ENCODE measurements at places on chromosomes 6 and 20.

DNA sequence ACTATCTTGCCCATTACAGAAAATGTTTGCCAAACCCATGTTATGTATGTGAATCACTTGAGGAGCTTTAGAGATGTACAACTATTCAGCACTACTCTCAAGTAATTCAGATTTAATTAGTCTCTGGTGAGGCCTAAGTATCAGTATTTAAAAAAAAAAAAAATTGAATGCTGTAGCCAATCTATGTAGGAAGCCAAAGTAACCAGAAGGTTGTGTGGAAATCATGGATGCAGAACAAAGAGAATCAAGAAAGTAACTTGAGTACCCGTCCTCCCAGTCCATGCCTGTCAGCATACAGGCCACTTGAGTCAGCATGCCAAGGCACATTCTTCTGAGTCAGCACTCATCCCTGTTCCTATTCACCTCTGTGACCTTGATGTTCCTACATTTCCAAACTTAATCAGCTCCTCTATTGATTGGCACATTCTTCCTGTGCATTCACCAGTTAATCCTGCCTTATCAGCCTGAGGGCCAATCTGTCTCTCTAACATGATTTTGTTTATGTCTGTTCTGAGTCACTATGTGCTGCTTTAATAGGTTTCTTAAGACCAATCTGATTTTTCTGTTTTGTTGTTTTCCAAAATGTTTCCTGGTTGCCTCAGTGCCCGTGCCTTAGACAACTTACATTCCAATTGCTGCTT lies 165.6 kb downstream of the KCNQ5 start:
- DNase-seq = no peak

DNA sequence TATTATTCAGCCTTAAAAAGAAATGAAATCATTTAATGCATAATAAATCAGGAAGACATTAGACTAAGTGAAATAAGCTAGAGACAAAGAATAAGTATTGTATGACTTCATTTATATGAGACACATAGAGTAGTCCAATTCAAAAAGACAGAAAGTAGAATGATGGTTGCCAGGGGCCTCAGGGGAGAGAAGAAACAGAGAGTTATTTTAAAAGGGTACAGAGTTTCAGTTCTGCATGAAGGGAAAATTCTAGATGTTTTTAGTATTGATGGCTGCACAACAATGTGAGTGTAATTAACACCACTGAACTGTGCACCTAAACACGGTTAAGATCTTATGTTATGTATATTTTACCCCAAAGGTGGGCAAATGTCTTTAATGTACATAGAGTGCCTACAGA lies 1407.9 kb upstream of the MAP3K7 start:
- no peak for DNase-seq

DNA sequence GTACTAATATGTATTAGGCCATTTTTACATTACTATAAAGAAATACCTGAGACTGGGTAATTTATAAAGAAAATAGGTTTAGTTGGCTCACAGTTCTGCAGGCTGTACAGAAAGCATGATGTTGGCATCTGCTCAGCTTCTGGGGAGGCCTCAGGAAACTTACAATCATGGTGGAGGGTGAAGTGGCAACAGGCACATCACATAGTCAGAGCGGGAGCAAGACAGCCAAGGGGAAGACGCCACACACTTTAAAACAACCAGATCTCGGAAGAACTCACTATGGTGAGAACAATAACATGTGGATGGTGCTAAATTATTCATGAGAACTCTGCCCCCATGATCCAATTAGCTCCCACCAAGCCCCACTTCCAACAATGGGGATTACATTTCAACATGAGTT lies 41.3 kb upstream of the CEP162 start:
- DNase-seq = no peak

- DNase-seq = no peak
These were observed 6.2 kb downstream of the NR2E1 start for GRCh38 chr6:108171918-108172516.

DNA sequence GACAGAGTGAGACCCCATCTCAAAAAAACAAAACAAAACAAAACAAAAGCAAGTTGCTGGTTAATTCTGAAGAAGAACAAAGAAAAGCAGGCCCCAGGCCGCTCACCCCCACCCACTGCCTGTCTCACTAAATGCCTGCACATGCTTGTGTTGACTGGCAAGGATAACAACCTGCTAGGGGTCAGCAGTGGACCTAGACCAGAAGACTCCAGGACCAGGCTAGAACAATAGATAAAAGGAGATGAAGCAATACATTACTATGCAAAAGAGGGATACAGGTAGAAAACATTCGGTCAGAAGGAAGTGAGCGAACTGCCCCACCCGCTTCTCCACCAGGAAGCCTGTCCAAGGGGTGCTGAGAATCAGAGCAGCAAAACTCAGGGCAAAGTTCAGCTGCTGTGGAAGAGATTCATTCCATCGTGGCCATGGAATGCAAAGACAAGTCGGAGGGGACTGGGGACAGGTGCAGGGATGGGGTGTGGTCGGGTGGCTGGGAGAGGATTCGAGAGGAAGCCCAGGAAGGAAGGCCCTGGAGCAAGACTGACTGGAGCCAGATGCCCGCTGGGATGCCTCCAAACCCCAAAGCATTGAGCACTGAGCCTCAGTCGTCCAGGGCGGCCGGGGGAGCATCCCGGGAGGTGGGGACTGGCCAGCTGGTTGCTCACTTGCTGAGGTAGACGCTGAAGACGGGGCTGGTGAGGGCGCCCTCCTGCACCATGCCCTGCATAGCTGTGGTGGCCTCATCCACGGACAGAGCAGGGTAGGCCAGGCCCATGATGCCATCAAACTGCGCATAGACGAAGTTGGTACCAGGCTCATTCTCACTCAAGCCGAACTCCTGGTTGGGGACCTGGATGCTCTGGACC lies 5.3 kb downstream of the PGC start:
- no peak for DNase-seq

DNA sequence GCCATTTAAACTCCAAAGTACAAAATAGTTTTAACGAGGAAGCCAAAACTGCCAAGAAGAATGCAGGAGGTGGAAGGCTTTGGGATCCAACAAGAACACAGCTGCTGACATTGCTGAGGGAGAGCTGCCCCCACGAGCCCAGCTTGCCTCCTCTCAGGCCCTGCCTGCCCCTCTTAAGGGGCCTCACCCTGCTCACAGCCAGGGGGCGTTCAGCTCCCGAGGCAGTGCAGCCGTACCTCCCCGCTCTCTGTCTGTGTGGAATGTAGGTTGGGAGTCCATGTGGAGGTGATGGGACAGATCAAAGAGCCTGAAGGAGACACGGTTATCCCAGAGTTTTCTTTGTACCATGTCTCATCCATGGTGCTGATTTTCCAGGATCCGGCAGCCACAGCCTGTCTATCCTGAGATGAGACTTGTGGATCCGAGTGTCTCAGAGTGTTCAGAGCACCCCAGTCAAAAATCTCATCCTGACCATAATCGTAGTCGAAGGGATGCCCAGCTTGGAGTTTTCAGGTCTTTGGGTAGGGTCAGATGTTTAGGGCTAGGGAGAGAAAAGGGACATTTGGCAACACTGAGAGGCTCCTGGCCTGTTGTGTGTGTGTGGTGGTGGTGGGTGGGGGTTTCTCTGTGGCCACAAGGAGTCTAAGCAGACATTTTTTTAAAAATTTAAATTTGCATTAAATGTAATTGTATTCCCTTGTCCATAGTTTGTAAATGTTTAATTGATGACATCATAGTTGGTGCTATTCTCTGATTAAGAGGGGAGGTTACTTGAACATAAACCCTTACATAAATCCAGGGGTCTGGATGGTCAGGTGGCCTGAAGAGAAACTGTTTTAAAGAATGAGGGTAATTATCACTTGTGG lies 111.4 kb upstream of the CLDN20 start:
- no peak for DNase-seq

- DNase-seq = no peak
These were observed 10.0 kb upstream of the POU3F2 start for GRCh38 chr6:98824162-98824901.

DNA sequence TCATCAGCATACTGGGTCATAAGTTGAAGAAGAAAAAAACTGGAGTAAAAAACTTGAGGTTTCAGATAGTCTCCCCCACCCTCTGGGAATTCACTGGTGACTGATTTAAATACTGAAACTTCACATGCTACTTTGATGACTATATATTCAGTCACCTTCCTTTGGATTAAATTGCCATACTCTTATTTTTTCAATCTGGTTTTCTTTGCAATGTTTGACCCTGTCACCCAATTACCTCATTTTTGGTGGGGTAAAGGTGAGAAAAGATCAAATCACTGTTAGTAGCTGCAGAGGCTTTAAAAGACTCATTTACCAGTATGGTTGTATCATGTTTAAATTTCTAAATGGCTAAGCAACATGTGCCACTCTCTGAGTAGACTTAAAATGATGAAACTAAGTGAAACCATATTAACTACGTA lies 862.7 kb upstream of the FLRT3 start:
- no peak for DNase-seq

GRCh38 chr6:152669895-152670294 lies 27.8 kb upstream of the MYCT1 start:
- DNase-seq = no peak

- no peak for DNase-seq
These were observed 597 bp downstream of the ADA start for GRCh38 chr20:44650771-44651433.

DNA sequence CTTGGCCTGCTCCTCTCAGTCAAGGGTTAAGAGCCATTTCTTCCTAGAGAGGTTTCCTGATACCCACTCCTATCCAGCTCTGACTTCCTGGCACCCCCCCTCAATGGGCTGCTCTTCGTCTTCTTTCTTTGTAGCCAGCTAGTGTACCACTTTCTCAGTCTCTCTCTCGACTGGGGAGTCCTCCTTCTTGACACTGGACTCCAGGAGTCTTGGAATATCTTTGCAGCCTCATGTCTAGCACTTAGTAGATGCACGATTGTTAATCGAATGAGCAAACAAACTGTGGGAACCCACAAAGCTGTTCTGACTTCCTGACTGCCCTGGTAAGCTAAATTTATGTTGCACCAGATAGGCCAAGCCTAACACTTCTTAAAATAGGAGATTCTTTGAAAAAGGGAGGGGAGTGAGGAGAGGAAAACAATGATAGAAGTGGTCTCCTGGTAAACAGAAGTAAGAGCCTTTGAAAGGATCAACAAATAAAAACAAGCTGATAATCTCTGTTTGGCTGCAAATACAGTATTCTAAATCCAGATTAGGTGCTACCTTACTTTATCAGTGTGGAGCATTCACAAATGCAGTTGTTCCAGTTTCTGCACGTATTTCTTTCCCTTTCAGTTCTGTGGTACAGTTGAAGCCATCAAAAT lies 160.1 kb upstream of the CITED2 start:
- DNase-seq = no peak

- DNase-seq = no peak
These were observed 27.9 kb upstream of the SGK1 start for GRCh38 chr6:134345789-134346188.

DNA sequence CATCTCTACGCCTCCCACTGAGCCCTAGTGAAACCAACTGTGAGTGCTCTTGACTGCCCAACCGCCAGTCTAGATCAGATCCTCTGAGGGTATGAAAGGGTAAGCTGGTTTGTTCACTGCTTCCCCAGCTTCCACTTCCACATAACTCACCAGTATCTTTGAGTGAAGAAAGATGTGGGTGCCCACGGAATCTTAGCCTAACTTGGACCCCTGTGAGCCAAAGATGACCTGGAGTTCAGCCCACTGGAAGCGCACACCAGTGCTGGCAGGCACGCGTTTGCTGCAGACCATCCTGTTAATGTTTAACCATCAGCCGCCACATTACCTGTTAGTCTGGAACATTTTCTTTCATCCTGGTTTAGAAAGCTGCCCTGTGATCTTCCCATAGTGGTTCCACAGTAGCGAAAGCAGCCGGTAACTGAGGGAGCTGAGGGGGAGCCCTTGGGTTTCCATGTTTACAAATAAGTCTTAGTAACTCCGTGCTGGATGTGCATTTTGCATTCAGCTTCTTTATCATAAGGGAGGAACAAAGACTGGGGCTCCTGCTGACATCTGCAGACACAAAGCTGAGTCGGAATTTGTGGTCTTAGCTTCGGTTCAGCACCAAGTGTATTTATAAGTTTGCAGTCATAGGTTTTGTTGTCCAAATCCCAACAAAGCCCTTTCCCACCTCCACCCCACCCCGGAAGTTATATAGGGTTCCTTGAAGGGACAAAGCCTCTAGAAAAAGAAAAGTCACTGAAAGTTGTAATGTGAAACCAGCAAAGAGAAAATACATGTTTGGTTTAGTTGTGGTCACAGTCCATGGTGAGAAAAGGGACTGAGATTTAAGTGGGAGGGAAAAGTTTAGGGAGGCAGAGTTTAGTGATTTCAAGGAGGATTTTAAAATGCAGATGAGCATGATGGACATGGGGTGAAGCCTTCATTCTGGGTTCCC lies 71.0 kb downstream of the SSR1 start:
- no peak for DNase-seq

DNA sequence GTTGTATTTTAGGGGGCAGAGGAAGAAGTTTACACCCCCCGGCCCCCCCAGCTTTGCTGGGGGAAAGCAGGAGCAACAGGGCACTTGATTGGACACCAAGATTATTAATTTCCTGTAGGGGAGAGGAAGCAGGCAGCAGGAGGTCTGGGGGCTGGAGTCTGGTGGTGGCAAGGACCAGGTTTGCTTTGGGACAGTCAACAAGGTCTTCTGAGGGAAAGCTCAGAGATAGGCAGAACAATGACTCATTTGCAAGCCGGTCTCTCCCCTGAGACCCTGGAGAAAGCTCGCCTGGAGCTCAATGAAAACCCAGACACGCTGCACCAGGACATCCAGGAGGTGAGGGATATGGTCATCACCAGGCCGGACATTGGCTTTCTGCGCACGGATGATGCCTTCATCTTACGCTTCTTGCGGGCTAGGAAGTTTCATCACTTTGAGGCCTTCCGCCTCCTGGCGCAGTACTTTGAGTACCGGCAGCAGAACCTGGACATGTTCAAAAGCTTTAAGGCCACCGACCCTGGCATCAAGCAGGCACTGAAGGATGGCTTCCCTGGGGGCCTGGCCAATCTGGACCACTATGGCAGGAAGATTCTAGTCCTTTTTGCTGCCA lies 1.6 kb downstream of the CLVS2 start:
- DNase-seq = no peak

- no peak for DNase-seq
These were observed 4.6 kb downstream of the FKBP1A start for GRCh38 chr20:1388253-1388652.

DNA sequence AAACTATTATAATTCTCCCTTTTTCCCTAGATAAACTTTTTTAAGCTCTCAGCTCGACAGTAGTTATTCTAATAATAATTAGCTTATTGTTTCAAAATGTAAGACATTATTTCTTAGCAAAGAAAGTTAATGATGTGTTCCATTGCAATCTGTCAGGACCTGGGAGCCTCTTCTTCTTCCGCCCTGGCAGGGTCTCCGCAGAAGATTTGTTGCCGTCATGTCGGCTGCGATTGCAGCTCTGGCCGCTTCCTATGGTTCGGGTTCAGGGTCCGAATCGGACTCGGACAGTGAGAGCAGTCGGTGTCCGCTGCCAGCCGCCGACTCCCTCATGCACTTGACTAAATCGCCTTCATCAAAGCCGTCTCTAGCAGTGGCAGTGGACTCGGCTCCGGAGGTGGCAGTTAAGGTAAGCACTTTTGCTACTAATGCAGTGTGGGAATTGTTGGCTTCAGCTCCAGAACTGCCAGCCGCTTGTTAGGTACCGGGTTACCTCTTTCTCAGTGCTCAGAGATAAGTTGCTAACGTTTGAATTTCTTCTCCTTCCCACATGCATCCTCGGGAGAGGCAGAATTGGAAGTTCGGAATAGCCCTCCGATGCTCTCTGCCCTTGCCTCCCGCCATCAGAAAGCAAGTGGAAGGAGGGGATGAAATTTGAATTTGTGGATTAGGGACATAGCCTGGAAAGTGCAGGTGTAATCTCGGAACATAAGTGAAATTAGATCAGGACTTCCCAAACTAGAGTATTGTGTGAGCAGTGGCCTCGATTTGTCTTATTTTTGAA lies at the start of gene CDC40:
Gene CDC40, plus strand, starts transcription at position 200 of the 781 bp plus-strand sequence. Its CDS starts 18 bp downstream, at position 218.
- DNase-seq = no peak

- DNase-seq = no peak
These were observed 244.2 kb downstream of the EPM2A start for GRCh38 chr6:145491126-145491525.

All from stimulated activated CD4-positive, alpha-beta T cell treated with anti-CD3 and anti-CD28 coated beads, Interleukin-1b, Interleukin-23, amount 100 ng/mL, for 1 hour (primary cell).